ENCODE measurements at places on chromosomes 16 and 17.
A peak's percentile ranks its signal among the peaks of the same experiment; 100 is the strongest.

DNA sequence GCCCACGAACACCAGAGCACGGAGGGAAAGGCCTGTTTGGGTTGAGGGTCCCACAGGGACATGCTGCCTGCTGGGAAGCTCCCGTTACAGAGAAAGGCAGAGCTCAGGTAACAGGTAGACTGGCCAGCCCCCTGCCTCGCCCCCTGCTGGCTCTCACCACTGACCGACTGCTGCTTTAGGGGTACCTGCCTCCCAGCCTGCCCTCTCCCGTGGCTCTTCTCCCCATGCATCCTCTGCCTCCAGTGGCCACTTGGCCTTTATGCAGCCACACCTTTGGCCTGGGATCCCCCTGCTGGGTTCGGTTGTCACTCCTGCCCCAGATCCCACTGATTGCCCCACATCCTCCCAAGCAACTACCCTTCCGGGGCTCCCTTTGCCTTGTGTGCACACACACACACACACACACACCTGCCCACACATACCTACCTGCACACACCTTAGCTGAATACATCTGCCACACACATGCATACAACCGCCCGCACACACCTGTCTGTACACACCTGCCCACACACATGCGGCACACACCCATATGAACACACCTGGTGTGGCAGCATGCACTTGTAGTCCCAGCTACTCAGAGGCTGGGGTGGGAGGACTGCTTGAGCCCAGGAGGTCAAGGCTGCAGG, 7.1 kb downstream of the MCRIP1 start:
- DNase-seq: no peak

DNA sequence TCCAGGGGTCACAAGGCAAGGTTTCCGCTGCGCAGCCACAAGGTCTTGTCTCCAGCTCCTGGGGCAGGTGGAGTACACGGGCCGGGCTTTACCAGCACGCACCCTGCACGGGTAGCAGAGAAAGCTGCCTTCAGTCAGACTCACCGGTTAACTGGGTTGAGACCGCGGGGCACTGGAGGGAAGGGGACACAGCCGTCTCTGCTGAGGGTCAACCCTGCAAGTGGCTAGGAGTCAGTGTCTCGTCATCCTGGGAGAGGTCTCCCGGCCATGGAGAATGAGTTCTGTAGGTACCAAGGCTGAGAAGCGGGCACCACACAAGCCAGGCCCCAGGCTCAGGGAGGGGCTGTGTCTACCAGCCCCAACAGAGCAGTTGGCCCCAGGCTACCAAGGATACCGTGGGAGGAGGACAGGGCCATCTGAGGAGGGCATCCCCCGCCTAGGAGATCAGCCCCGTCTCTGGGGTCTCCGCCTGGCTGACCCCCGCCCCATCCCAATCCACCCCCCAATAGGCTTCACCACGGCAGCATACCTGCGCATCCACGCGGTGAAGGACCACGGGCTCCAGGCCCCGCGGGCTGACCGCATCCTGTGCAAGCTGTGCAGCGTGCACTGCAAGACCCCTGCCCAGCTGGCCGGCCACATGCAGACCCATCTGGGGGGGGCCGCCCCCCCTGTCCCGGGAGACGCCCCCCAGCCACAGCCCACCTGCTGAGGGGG, 2.8 kb upstream of the PRRT2 start:
- no peak for DNase-seq

DNA sequence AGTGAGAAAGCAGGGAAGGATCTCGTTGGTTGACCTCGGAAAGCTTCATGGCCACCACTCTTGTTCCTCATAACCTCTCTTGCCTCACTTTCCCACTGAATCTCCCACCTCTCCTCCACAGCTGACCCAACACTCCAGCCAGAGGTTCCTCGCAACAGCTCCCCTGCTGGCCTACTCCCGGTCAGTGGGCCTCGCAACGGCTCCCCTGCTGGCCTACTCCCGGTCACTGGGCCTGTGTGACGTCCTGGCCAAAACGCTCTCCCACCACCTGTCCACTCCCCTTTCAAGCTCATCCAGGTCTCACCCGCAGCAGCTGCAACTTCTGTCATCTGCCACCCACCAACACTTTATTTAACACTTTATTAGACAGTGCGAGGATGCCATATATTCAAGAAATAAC, 149.1 kb downstream of the VPS53 start:
- no peak for DNase-seq

GRCh38 chr16:67783353-67783725, 23.0 kb downstream of the RANBP10 start:
- no peak for DNase-seq

DNA sequence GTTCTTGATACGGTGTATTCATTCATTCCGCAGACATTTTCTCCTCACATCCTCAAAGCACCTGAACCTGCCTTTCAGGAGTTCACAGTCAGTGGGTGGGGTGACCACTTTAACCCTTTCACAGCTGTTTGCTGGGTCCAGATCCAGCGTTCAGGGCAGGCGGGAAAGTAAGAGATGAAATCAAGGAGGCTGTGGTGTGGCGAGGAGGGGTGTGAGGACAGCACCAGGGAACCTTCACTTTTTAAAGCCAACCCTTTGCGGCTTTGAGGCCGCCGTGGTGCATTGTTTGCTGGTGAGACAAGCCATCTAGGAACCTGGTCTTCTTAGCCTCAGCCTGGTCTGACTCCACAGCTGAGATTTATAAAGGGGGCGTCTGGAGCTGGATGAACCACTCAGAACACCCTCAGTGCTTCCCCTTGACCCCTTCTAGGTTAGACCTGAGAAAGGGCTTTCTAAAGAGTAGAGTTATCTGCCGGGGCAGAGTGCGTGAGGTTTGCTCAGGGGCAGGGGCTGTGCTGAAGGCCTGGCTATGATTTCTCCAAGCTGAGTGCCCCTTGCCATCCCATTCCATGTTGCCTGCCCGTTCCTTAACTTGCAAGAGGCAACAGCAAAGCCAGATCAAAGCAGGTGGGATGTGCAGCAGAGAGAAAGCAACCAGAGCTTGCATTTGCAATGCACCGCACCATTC, 933 bp downstream of the CCR7 start:
- no peak for DNase-seq

GRCh38 chr16:1534021-1535020, 855 bp downstream of the TMEM204 start:
- no peak for DNase-seq

DNA sequence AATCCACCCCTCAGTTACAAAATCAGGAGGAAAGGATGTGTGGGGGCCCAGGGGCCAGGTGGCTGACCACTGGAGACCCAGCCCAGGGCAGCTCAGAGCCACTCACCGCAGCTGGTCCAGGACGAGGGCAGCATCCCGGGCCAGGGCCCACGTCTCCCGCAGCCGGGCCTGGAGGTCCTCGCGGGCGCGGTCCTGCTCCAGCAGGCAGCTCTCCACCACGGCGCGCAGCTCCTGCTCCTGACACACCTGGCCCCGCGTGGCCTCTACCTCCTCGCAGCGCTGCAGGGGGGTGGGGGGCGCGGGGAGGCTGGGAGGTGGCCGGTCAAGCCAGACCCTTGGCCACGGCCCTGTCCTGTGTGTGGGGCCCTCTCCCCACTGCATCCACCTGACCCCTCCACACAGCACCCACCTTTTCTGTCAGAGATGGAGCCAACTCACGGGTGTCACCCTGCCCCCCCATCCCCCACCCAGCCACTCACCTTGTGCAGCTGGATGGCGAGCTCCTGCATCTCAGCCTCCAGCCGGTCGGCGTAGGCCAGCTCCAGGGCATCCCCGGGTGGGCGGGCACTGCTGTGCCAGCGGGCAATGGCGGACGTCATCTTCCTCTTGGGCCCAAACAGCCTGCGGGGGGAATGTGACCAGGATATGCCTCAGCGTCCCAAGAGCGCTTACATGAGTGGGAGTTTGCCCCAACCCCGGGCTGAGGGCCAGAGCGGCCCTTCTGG, 5.1 kb downstream of the NUDT16L1 start:
- no peak for DNase-seq

- DNase-seq: peak; percentile 32
Measured at GRCh38 chr16:67562918-67563707, 787 bp downstream of the CTCF start.

DNA sequence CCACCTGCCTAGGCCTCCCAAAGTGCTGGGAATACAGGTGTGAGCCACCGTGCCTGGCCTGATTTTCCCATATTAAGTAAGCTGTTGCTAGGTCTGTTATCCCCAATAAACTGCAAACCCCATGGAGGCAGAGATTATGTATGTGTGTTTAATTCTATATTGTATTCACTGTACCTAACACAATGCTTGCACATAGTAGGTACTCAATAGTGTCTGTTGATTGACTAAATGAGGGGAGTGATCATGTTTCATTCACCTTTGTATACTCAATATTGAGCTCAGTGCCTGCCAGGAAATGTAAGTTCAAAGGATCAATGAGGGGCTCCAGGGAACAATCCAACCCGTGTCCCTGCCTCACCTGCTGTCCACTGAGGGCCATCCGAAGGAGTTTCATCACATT, 14.6 kb upstream of the GGA2 start:
- DNase-seq: no peak

GRCh38 chr17:73360961-73361761, 49.4 kb upstream of the CDC42EP4 start:
- DNase-seq: no peak

DNA sequence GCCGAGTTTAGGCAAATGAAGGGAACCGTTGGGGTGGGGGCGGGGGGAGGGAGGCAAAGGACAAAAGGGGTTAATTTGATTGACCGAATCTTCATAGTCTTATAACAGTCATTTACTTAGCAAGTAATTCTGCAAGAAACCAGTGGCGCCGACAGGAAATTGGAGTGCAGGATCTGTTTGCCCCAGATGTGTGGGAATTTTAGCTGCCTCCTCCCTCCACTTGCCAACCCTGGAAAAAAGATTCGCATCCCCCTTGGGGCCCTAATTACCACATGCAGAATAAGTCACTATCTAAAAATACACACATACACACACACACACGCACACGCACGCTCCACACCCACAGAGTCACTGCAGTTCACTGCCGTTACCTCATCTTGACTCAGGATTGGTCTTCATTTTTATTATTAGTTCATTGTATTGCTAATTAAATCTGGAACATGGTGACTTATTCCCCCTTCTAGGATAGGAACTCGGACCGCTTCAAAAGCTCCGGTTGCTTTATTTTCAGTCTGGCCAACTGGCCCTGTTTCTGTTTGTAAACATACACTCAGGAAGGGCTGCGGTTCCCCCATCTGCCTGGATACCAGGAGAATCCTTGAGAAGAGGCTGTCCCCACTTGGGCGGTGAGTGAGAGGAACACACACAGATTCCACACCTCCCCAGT, 241.6 kb upstream of the SALL1 start:
- no peak for DNase-seq

GRCh38 chr16:49738832-49739231, 117.1 kb downstream of the ZNF423 start:
- no peak for DNase-seq

DNA sequence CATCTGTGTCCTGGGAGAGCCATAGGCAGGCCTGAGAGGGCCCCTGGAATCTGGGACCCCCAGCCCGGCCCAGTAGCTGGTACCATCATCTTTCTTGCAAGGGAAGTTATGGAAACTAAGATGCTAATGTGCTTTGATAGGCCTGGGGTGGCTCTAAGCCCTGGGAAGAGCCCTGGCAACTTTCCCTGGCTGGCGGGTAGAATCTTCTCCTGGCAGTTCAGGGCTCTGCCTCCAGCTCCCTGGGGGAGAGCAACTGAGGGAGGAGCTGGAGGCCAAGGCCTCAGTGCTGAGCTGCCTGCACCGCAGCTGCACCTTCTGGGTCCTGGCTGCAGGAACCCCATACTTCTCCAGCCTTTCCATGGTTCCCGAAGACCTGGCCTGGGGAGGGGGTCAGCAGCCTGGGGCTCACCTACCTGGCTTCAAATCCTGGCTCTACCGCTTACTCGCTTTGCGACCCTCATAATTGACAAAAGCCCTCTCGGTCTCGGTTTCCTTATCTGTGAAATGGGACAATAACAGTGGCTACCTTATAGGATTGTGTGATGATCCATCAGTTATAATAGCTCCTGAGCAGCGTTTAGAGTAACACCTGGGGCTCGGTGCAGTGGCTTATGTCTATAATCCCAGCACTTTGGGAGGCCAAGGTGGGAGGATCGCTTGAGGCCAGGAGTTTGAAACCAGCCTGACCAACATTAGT, 333.7 kb downstream of the SEC14L1 start:
- DNase-seq: no peak

All from pons (tissue), 1 donor.